AG10803 (cell line): ENCODE measurements at places on chromosomes 4 and X.

DNA sequence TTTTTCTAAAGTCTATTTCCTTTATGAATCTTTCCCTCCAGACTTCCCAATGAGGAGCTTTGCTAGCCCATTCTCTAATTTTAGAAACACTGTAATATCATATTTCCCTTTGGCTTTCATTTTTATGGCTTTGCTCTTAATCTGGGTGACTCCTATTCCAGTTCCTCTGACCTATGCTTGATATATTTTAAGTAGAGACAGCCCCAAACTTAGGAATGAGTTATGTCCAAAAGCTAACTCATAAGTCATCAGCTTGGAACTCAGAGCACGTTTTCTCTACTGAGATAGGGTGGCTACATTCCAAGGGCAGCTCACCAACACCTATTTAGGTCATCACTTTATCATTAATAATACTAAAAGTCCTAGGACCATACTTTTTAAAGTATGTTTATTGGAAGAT, 77.8 kb downstream of the OR13H1 start:
- no peak for DNase-seq

DNA sequence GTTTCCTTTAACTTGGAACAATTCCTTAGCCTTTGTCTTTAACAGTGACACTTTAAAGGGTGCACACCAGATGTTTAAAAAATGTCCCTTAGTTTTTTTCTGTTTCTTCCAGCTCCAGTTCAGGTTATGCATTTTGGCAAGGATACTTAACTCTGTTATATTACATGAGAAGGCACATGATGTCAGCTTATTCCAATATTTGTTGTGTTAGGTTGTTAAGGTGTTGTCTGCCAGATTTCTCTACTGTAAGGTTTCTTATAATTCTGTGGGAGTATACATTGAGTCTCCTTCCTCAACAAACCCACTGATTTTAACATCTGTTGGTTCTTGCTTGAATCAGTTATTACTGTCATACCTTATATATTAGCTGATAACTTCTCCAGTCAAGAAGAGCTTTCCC, 33.3 kb downstream of the REST start:
- no peak for DNase-seq

DNA sequence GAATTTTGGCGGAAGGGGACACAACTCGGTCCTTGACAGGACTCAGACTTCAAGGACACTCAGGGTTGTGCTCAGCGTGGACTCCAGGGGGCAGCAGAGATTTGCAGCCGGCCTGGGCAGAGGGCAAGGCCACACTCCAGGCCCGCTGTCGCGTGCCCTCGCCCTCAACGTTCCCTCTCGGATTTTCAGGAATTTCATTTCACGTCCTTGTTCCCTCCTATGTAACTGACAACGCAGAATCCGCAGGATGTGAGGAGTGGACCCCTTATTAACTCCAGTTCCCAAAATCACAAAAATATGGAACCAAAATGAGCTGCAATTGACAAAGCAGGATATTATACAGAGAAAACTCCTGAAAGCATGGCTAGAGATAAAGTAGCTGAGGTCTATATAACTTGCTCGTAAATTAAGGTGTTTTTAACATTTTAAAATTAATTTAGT, 21.0 kb upstream of the DCTD start:
- peak; percentile 62 for DNase-seq

DNA sequence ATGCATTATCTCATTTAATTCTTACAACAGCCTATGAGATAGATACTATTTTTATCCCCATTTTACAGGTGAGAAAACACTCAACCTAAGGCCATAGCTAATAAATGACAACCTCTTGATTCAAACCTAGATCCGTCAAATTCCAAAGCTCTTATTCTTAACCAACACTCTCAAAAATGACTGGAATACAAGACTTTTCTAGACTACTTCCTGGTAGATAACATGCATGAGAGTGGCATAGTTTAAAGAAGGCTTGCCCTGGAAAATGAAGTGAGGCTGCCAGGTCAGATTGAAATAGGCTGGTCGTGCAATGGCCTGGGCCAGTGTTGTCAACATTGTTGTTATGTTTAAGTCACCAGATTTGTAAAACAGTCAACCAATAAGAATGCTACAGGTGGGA, 86.6 kb downstream of the DNAAF6 start:
- DNase-seq = no peak

- DNase-seq = no peak
Measured at GRCh38 chr4:66949419-66949818, 595.9 kb downstream of the CENPC start.

DNA sequence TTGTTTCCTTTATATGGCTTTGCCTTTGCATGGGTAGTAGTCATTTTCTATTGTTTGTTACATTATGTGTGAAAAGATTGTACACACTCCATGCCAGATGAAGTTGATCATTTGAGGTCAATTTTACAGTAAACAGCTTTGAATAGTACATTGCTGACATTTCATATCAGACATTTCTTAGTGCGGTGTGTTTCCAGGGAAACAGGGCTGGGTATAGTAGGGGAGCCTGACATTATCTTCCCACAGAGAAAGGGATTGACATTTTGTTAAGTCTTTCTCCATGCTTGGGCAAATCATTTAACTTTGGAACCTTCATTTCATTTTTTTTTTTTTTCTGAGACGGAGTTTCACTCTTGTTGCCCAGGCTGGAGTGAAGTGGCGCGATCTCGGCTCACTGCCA, 5.0 kb downstream of the FUNDC2 start:
- no peak for DNase-seq

GRCh38 chrX:21373637-21374162, 518 bp upstream of the CNKSR2 start:
- DNase-seq = no peak

- DNase-seq = no peak
Measured at GRCh38 chr4:2824329-2824835, 19.3 kb upstream of the ADD1 start.

GRCh38 chr4:81498551-81499099, 26.9 kb upstream of the RASGEF1B start:
- no peak for DNase-seq

GRCh38 chr4:140615451-140615850, 46.7 kb upstream of the UCP1 start:
- no peak for DNase-seq

DNA sequence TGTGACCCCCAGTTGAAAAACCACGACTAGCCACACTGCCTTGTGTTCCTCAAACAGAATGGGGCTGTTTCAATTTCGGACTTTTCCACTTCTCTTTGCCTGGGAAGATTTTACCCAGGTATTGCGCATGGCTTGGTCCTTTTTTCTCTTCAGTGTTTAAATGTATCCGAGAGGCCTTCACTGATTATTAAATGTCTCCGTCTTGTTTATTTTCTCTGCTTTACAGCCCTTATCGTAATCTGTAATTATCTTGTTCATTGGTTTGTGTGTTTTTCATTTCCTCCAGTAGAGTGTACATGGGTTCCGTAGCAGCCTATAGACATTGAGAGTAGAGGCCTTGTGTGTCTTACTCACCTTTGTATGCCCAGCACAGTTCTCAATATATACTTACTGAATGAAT, 2.4 kb downstream of the MOSPD2 start:
- DNase-seq = no peak

GRCh38 chr4:20253735-20254409, 2.2 kb downstream of the SLIT2 start:
- peak; percentile 45 for DNase-seq

DNA sequence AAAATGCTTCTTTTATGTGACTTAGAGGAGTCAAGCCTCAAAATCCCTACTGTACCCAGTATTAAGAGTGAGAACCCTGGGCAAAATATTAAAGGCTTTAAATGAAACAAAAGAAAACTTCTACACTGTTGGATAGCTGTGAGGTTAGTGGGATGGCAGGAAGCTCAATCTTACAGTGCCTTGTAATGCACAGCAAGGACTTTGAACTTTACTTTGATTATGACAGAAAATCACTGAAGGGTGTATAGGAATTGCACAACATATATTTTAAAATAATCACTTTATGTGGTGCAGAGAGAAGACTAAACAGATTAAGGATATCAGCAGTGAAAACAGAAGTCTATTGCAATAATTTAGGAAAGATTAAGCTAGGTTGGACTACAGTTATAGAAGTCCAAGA, 1333.4 kb downstream of the ADGRL3 start:
- DNase-seq = no peak

DNA sequence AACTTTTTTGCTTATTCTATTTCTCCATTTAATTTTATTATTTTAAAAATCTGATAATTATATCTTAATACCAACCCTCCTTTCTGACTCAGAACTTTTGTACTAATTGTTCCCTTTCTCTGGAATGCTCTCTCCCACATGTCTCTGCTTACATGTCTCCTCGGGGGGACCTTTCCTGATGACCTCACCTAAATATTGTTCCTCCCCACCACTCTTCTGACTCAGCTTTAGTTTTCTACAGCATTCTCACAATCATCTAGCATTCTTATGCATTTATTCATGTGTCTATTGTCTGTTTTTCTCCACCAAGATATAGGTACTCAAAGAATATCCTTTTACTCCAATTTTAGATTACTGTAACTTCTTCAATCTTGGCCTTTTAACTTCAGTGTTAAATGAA, 128.7 kb downstream of the MSL3 start:
- DNase-seq = peak; percentile 3

GRCh38 chrX:84189125-84189524, 1.1 kb upstream of the RPS6KA6 start:
- DNase-seq = no peak

- no peak for DNase-seq
Measured at GRCh38 chr4:8560265-8561047, 19.7 kb upstream of the GPR78 start.

DNA sequence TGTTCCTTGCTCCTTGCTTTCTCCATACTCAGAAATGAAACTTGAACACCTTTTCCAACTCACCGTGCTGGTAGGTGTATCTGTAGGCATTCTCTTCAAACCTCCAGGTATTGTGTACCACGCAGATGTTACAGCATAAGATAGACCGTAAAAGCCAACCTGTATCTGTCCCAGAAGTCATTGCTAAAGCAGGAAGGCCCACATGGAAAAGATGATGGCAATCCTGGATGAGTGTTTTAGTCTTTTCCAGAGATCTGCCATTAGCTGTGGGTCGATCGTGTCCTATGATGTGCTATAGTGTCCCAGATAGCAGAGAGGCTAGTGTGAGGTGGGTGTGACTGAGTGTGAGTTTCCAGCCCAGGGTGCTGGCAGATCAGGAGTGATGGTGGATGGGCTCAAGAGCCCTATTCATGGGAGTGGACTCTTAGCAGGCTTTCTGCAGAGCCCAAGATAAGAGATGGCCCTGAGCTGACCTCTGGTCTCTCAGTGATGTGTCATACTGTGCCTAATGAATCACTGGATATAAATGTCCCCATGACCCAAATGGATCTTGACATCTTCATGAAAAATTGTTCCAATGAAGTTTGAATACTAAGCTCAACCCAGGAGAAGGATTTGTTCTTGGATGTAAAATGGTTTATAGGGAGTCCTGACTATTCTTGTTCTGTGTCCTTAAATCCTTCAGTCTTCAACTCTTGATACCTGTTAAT, 69.1 kb upstream of the WDR1 start:
- DNase-seq = no peak

GRCh38 chrX:97691901-97692455, 808.3 kb downstream of the RPA4 start:
- no peak for DNase-seq

- no peak for DNase-seq
Measured at GRCh38 chr4:173910891-173911290, 372.6 kb downstream of the FBXO8 start.

DNA sequence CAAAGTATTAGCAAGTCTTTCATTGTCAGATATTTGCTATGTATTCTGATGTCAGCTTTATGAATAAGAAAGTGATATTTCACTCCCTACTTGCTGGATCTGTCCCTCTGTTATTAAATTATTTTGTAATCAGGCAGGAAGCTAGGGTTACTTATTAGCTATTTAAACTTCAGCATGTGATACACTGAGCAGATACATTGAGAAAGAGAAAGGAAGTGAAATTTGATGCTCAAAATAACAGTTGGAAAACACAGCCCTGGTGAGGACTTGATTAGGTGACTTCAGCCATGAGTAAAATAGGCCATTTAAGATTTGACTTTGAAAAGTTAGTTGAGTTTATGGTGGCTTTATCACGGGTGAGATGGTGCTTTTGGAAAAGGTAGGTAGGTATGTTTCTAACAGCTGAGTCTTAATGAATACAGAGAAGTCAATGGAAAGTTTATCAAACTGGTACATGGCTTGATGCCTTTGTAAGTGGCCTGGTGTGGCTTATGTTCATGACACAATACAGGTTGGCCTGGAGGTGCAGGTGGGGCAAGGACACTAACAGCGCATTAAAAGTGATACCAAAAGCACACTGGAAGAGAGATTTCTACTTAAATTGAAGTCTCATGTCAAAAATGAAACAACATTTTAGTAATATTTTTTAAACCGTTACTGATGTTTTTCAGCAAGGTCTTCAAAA, 321.2 kb upstream of the SPOCK3 start:
- no peak for DNase-seq

DNA sequence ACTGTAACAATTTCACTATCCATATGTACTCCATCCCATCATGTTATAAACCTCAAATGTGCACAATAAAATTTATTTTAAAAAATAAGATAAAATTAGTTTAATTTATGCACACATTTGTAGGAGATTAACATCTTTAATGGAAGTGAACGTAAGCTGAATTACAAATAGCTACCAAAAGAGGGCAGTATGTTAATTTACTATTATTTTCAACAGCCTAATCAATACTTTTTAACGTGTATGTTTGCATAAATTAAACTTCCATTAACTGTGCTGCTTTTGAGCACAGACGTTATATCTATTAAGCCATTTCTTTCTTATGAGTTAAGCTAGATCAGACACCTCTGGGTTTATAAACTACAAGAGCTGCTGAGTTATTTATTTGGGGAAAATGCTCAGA, 56.5 kb upstream of the PHKA2 start:
- no peak for DNase-seq

- no peak for DNase-seq
Measured at GRCh38 chr4:16237715-16238114, 11.4 kb upstream of the TAPT1 start.

DNA sequence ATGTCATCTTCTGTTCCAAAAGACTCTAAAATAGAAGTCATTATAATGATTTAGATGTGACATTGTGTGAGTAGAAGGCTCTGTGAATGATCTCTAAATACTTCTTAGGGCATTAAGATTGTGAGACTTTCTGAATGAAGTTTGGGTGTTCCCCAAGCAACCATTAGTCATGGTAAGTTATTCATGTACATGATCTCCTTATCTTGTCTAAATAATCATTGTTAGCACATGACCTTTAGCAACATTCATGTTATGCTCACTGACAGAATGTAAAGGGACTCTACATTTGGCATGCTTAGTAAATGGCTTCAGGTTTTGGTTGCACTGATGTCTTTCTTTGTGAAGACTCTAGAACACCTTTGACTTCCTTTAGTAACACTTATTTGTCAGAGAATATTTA, 140.8 kb upstream of the AGA start:
- no peak for DNase-seq
